Stomach (tissue), 19 donors: ENCODE measurements at places on chromosomes 7 and 10.

DNA sequence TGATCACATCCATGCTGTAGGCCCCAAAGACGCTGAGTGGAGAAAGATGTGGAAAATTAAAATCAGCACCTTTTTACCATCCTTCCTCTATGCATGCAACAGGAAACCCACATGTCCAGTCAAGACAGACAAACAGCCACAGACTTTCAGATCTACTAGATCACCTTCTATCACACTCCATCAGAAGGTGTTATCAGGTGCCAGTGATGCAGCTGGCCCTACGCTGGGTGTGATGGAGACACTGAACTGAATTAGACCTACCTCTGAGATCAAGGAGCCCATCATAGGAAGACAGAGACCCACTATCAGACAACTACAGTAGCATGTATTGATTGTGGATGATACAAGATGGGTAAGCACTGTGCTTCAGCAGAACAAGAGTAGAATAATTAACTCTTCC is 15.5 kb downstream of the CYP3A4 start:
- H3K36me3 ChIP-seq = no peaks in the 10 kb centered on the region
- no peak for DNase-seq
- H3K27me3 ChIP-seq = no peaks in the 10 kb centered on the region
- H3K4me1 ChIP-seq = no peaks in the 10 kb centered on the region
- H3K4me3 ChIP-seq = no peak overlapping the region

DNA sequence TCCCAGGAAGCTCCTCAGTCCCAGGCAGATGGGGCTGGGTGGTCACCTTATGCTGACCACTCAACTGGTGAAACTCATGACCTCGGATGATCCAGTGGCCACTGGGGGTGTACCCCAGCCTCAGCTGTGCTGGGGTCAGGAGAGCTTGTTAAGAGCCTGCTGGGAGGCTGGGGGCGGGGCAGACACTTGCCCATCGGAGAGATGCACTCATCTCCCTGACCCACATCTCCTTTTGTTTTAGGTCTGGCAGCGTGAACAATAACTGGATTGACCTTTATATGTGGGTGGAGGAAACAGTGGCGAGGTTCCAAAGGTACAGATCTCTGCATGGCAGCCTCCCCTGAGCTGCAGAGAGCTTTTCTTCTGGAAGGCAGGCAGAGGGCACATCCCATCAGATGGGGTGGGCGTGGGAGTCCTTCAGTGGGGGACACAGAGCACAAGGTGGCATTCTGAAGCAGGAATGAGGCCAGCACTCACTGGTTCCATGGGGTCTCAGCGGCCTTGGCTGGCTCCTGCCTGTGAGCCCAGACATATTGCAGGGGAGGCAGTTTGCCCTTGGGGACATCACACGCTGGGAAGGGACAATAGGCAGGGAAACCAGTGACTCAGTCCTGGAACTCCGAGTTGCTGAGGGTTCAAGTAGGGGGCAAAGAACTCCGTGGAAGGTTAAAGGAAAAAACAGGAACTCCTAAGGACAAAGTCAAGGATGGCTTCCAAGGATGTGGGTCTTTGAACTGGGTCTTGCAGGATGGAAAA is 5.2 kb downstream of the ANTXRL start:
- DNase-seq = no peak
- H3K4me3 ChIP-seq = no peak overlapping the region
- no peaks in the 10 kb centered on the region for H3K27me3 ChIP-seq
- no peaks in the 10 kb centered on the region for H3K4me1 ChIP-seq
- H3K36me3 ChIP-seq = no peaks in the 10 kb centered on the region

DNA sequence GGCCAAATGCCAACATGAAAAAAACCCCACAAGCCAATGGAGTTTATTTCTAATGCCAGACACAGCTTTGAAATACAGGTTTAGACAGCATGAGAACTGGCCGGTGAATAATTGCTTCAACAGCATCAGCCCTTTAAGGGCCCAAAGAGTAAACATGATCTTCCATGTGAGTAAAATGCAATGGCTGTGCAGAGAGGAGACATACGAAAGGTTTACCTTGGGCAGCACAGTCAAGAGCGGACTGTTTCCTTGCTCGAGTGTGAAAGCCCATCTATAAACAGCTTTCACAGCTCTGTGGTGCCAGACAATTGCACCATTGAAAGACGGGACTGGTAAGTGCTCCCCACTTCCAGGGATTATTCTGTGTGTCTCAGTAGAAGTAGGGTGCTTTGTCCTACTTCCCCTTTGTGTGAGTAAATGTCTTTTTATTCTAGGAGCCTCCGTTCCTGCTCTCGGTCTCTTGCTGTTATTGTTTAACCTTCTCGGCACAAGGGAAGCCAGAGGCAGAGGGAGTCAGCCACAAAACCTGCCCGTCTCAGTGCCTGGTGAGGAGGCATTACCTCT is 77.8 kb upstream of the KAT6B start:
- no peak overlapping the region for H3K4me3 ChIP-seq
- peaks cover 3% of the 10 kb centered on the region for H3K4me1 ChIP-seq
- H3K36me3 ChIP-seq = no peaks in the 10 kb centered on the region
- H3K27ac ChIP-seq = no peak overlapping the region
- DNase-seq = no peak
- H3K27me3 ChIP-seq = no peaks in the 10 kb centered on the region

GRCh38 chr10:33498391-33498891 is 164.0 kb upstream of the NRP1 start:
- no peak overlapping the region for H3K4me3 ChIP-seq
- no peaks in the 10 kb centered on the region for H3K36me3 ChIP-seq
- H3K27ac ChIP-seq = no peak overlapping the region
- no peaks in the 10 kb centered on the region for H3K27me3 ChIP-seq
- no peak for DNase-seq

- H3K27me3 ChIP-seq = no peaks in the 10 kb centered on the region
- peak; percentile 61 for DNase-seq
- peaks cover 8% of the 10 kb centered on the region for H3K4me1 ChIP-seq
Observed at GRCh38 chr10:94006591-94007550, 13.1 kb downstream of the PLCE1 start.

- H3K27me3 ChIP-seq = no peaks in the 10 kb centered on the region
- H3K36me3 ChIP-seq = peaks cover 36% of the 10 kb centered on the region
Observed at GRCh38 chr7:33970536-33970935, 65.2 kb downstream of the BMPER start.

GRCh38 chr10:73591935-73592699 is 975 bp upstream of the USP54 start:
- H3K27ac ChIP-seq = peak overlapping the region; percentile 79
- H3K4me1 ChIP-seq = peaks cover 54% of the 10 kb centered on the region
- DNase-seq = peak; percentile 62
- H3K27me3 ChIP-seq = no peaks in the 10 kb centered on the region

DNA sequence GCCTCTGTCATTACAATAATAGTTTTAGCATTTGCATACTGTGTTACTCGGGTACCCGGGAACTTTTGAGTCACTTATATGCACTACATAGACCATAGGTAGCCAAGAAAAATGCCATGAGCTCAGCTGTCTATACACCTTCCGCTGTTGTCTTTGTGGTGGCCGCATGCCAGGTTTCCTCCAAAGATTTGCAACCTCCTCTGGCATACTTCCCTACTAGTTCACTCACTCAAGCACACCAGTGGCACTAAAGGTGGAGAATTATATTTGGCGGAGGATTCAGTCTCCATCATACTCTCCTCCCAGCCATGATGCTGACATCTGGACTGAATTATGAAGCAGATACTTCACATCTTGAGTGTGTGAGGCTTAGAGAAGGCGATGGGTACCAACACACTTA is 35.6 kb upstream of the GRB10 start:
- no peak overlapping the region for H3K27ac ChIP-seq
- no peak overlapping the region for H3K4me3 ChIP-seq
- DNase-seq = no peak
- H3K36me3 ChIP-seq = no peaks in the 10 kb centered on the region
- H3K4me1 ChIP-seq = no peaks in the 10 kb centered on the region

DNA sequence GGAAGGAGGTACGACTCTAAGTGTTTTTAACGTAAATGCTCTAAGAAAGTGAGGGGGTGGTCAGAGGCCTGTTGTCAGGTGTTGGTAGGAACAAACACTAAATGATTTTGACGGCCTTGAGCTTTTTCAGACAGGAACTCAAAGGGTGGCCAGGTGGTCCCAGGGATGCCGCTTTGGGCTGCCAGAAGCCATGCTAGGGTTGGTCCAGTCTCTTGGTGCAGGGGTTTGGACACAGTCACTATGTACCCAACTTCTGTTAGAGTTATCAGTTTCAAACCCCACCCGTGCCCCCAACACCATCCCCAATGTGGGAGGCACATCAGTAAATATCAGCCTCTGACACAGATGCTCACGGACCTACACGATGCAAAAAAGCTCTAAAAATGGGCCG is 9.3 kb downstream of the ATP6V0E2 start:
- no peaks in the 10 kb centered on the region for H3K27me3 ChIP-seq
- H3K27ac ChIP-seq = no peak overlapping the region
- H3K36me3 ChIP-seq = no peaks in the 10 kb centered on the region
- H3K4me1 ChIP-seq = peaks cover 11% of the 10 kb centered on the region
- DNase-seq = no peak
- no peak overlapping the region for H3K4me3 ChIP-seq

DNA sequence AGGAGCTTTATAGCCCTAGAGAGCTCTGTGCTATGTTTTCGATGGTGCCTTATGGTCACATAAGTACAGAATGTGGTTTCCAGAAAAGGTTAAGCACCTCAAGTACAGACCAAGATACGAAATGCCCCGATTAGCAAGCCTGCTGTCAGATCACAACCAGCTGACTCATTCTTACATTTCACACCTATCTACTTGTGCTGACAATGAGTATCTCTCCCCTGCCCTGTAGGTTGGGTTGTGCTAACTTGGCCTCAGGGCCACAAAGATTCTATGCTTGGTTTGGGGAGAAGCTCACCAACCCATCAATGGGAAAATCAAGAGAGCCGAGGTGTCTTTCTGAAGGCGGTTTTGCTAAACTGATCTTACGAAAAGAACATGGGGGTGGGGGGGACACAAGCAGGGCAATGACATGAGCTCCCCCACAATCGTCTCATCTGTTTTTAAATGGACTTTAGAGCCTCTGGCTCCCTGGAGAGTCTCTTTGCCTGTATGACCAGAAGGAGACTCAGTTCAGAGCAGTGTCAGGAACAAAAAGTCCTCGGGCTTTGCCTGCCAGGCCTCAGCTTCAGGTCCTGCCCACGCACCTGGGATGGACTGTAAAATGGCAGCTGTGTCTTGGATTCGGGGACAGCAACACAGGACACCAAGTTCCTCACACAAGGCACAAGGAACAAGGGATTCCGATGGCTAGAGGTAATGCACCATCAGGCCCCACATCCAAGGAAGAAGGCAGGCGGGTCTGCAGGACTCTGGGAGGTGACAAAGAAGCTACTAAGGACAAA is 55.1 kb downstream of the FAM53B start:
- H3K27me3 ChIP-seq = no peaks in the 10 kb centered on the region
- H3K4me3 ChIP-seq = no peak overlapping the region
- DNase-seq = no peak
- H3K4me1 ChIP-seq = peaks cover 40% of the 10 kb centered on the region
- H3K27ac ChIP-seq = peak overlapping the region; percentile 17

GRCh38 chr7:81652225-81652624 is 117.6 kb downstream of the HGF start:
- H3K27ac ChIP-seq = no peak overlapping the region
- H3K27me3 ChIP-seq = no peaks in the 10 kb centered on the region
- H3K4me1 ChIP-seq = no peaks in the 10 kb centered on the region

- DNase-seq = no peak
- H3K36me3 ChIP-seq = no peaks in the 10 kb centered on the region
- H3K27me3 ChIP-seq = no peaks in the 10 kb centered on the region
- H3K4me1 ChIP-seq = no peaks in the 10 kb centered on the region
Observed at GRCh38 chr10:59631237-59631636, 78.4 kb downstream of the SLC16A9 start.

- no peak for DNase-seq
- peaks cover 17% of the 10 kb centered on the region for H3K4me1 ChIP-seq
Observed at GRCh38 chr10:84340187-84340586, 11.8 kb downstream of the CCSER2 start.

GRCh38 chr10:5095687-5096086 is 1.5 kb downstream of the AKR1C3 start:
- peaks cover 6% of the 10 kb centered on the region for H3K36me3 ChIP-seq
- H3K4me3 ChIP-seq = peak overlapping the region; percentile 44
- no peaks in the 10 kb centered on the region for H3K27me3 ChIP-seq
- H3K4me1 ChIP-seq = peaks cover 3% of the 10 kb centered on the region
- no peak for DNase-seq

DNA sequence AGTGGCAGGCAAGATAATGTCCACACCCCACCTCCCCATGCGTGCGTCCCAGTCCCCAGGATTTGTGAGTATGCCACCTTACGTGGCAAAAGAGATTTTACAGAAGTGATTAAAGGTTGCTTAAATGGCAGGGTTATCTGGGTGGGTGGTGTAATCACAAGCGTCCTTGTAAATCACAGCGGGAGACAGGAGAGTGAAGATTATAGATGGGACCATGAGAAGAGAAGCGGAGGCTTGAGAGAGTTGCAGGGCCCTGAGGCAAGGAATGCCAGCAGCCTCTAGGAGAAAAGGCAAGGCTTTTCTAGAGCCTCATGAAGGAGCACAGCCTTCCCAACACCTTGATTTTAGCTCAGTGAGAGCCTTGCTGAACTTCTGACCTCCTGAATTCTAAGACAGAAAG is 10.2 kb downstream of the ZRANB1 start:
- H3K4me3 ChIP-seq = no peak overlapping the region
- H3K36me3 ChIP-seq = peaks cover 14% of the 10 kb centered on the region
- no peak for DNase-seq
- no peaks in the 10 kb centered on the region for H3K27me3 ChIP-seq

DNA sequence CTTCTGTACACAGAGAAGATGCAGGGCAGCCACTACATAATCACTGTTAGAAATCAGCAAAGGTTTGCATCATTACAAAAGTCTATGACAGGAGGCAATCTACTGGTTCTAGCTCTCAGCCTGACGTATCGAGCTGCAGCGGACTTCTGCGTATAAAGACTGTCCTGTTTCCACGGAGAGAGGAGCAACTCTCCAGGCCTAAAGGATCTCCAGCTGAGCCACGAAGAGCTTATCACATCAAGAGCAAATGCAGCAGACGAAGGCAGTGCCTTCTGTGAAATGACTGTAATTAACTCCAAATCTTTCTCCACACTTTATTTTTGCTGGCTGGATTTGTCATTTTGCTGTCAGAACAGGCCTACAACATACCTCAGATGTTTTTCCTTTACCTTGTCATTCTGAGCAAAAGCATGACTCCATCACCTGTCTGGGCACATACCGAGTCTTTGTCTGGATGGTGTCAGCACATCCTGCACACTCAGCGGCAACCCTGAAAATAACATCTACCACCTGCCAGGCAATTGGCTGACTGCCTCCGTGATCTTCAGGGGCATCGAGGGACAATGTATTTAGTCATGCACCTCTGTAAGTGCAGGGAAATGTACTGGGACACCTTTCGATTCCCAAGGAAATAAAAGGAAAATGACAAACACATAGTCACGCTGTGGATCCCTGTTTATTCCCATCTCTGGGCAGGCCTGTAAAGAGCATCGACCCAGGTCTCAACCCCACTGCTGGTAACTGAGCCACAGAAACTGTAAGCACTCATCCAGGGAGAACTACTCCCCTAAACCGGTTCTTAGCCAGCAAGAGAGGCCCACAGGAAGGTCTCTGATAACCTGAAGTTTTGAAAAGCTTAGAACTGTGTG is 26.3 kb upstream of the SH3PXD2A start:
- peaks cover 36% of the 10 kb centered on the region for H3K36me3 ChIP-seq
- DNase-seq = no peak
- H3K4me3 ChIP-seq = no peak overlapping the region
- H3K4me1 ChIP-seq = no peaks in the 10 kb centered on the region
- H3K27me3 ChIP-seq = no peaks in the 10 kb centered on the region

GRCh38 chr7:157457355-157458253 is 120.8 kb downstream of the DNAJB6 start:
- H3K27me3 ChIP-seq = no peaks in the 10 kb centered on the region
- no peak overlapping the region for H3K27ac ChIP-seq
- DNase-seq = peak; percentile 20
- H3K4me1 ChIP-seq = no peaks in the 10 kb centered on the region
